ENCODE measurements at places on chromosomes 6 and 20.

DNA sequence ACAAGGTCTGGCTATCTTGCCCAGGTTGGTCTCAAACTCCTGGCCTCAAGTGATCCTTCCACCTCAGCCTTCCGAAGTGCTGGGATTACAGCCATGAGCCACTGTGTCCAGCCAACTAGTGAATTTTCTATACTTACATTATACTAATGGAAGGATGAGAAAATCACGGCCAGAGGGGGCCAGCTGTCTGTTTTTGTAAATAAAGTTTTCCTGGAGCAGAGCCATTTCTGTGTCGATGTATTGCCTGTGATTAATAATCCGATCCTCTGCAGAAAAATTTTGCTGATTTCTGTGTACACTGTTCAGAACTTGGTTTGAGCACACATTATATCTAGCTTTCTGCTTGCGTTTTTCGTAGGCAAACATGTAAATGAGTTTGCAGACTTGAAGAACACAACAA is 28.8 kb downstream of the PTPRT start:
- DNase-seq = no peak

- DNase-seq = no peak
Measured at GRCh38 chr6:169933839-169934698, 182.6 kb downstream of the ERMARD start.

DNA sequence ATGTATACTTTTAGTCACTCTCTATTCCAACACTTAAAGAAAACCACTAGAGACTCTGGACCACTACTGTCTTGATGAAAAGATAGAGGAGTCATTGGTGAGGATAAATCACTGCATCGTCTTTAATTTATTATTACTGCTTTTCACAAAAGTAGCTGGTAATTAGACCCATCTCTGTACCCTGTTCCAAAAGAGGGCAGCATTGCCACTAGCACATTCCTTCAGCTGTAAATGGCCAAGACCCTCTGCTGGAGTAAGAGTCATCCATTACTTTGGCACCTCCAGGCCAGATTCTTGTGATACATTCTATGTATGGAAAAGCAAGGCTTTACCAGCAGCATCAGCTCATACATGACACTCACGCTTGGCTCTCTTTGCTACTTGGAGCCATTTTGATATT is 49.5 kb upstream of the PREP start:
- no peak for DNase-seq

GRCh38 chr6:106685833-106686232 is 56.5 kb downstream of the QRSL1 start:
- DNase-seq = no peak

DNA sequence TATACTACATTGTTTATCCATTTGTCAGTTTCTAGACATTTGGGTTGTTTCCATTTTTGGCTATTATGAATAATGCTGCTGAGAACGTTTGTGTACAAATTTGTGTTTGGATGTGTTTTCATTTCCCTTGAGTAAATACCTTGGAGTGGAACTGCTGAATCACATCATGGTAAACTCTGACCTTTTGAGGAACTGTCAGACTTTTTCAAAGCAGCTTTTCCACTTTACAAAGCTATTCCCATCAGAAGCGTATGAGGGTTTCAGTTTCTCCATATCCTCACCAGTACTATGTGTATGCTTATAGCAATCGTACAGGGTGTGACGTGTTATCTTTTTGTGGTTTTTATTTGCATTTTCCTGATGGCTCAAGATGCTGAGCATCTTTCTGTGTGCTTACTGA is 103.7 kb downstream of the MYO6 start:
- DNase-seq = peak; percentile 83

- peak; percentile 98 for DNase-seq
Measured at GRCh38 chr20:33789109-33789857, 21.9 kb upstream of the CHMP4B start.

GRCh38 chr20:623704-624103 is 13.6 kb upstream of the TCF15 start:
- no peak for DNase-seq

- no peak for DNase-seq
Measured at GRCh38 chr6:26104457-26105108, 17.4 kb downstream of the HFE start.

GRCh38 chr6:2990248-2990931 is 9.3 kb upstream of the NQO2 start:
- DNase-seq = peak; percentile 37

DNA sequence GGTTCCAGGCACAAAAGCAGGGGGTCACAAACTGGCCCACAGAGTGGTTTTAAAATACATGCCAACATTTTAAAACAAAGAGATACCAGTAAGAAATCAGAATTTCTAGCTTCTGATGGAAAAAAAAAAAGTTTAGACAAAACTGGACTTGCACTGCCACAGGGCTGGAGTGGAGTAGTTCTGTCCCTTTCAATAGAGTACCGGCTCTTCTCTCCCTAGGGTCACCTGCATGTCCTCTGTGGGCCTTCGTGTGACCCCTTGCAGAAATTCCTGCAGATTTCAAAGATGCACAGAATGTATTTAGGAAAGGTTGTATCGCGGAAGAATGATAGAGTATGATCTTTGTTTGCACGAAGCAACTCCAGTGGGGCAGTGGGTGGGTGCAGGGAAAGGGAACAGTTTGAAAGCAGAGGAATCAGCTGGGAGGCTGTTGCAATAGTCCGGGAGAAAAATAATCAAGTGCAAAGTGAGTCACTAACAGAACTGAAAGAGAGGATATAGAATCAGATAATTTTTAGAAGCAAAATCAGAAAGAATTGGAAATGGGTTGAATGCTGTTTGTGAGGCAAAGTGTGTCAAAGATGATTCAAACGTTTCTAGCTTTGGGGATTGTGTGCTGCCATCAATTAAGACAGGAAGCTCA is 97.3 kb upstream of the STXBP5 start:
- peak; percentile 82 for DNase-seq

GRCh38 chr6:4128748-4129147 is 6.6 kb downstream of the ECI2 start:
- DNase-seq = peak; percentile 78

DNA sequence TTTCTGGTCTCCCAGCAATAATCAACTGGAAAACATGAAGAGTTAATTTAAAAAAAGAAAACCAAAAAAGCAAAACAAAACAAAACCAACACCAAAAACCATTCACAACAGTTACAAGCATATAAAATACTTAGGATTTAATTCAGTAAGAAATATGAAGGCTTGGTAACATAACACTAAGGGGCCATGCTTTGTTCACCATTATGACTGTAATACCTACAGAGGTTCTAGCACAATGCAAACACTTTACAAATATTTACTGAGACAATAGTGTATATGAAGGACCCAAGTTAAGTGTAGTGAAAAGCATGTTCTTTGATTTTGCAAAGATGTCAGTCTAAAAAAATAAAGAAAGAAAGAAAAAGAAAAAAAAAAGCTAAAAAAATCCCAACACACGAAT is 109.8 kb upstream of the EMILIN3 start:
- no peak for DNase-seq

DNA sequence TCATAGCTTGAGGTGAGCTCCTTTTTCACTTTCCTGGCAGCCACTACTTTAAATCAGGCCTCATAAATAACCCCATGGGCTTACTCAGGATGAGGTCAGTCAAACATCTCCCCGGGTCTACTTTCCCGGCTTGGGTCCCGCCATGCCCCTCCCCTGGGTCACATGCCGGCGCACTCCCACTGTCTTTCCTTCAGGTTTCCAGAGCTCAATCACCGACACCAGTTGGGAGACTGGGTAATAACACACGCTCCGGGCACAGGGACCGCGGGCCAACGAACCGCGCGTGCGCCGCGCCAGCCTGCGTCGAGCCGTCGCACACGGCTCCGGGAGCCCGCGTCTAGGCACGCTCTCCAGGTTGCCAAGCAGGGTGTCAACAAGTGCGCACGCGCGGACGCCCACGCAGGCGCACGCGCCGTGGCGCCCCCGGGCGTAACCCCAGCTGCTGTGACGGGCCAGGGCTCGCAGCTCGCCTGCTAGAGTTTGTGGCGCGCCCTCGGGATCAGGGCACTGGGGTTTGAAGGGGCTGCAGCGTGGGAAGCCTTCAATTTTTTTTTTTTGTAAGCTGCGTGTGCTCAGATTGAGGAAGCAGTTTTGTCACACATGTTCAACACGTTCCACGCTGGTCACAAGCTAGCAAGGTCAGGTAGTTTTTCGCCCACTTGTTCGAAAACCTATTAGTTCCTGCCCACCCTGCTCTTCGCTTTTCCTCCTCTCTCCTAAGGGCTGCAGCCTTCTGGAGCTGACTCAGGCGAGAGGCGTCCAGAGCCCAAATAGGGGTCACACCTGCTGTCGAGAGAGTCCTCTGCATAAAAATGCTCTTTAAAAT is 31.8 kb downstream of the TFAP2B start:
- peak; percentile 75 for DNase-seq

DNA sequence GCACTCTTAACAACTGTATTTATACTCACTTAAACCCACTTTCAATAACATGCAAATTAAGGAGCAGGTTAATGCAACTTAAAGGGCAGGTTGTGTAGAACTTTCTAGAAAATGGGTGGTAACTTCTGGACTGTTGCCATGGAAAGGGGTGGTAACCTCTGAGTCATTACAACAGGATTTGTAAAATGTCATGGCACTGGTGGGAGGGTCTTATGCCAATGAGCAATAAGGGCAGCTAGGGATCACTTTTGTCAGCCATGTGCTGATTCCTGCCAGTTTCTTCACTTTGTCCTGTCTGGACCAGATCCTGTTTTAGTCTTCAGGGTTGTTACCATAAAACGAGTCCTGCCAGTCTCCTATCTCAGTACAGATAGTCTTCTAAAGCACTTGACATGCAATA is 560.5 kb upstream of the PTCHD4 start:
- DNase-seq = no peak

- DNase-seq = no peak
Measured at GRCh38 chr20:63033794-63034709, 27.3 kb upstream of the BHLHE23 start.

GRCh38 chr6:157230910-157231309 is 92.4 kb downstream of the TMEM242 start:
- no peak for DNase-seq

- no peak for DNase-seq
Measured at GRCh38 chr20:640674-641515, 12.1 kb downstream of the SRXN1 start.

DNA sequence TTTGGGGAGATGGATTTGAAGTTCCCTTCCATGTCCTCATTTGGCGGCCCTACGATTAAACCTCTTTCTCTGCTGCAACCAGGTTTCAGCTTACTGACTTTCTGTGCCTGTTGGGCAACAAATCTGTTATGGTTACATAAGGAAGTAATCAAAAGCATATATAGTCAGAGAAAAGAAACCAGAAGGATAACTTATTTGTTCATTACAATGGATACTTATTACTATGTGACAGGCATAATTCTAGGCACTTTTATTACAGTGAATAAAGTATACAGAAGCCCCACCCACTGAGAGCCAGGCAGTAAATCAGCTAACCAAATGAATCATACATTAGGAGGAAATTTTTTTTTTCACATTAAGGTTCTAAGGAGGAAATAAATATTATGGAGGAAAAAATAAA is 9.6 kb upstream of the TRIM31 start:
- DNase-seq = no peak

DNA sequence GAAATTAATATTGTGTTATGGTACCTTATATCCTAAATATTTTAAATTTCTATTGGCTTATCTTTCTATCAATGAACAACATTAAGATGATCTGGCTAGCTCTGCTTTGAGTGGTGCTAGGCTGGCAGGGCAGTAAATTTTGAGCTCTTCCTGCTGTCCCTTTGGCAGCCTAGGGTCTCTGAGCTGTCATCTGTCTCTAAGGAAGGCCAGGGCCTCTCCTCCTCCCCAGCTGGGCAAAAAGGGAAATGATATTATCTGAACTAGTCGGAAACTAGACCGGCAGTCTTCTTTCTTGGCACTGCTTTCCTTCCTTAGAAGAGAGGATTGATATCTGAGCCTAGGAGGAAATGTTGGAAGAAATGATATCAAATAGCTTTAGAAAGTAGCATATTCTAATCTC is 176.7 kb upstream of the BTBD3 start:
- DNase-seq = no peak

DNA sequence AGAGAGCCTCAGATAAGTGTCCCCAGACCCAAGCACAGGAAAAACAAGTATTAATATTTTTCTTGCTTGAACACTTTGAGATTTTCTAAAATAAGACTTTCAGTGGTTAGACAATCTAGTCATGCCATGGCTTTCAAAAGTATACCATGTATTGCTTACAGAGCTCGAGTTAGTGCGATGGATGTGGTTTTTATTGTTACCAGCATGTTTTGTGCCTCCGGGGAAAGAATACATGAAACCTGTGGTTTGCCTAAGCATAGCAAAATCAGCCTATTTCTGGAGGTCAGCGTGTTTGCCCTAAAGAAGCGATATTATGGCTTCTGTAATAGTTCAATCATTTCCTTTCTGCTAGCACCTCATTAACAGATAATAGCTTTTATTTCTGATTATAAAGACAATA is 21.6 kb downstream of the RIN2 start:
- no peak for DNase-seq

DNA sequence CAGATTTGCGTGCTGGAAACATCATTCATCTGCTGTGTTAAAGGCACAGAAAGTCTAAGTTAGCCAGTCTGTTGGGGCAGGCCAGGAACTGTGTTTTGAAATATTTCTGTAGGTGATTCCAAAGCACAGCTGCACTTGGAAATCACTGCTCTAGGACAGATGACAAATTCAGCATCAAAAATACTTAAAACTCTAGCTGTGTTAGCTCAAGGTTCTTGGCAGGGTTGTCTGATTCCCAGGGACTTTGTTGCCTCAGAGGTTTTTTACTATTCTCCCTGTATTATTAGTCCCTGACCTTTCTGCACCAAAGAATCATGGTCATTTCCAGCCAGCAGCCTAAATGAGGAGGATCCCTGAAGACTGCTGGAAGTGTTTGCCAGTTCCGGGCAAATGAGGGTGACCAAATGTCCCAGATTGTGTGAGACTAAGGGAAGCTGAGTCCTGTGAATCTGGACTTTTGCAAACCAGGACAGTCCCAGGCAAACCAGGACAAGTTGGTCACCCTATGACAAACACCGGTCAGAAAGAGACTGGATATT is 84.3 kb upstream of the TMEM30A start:
- no peak for DNase-seq

DNA sequence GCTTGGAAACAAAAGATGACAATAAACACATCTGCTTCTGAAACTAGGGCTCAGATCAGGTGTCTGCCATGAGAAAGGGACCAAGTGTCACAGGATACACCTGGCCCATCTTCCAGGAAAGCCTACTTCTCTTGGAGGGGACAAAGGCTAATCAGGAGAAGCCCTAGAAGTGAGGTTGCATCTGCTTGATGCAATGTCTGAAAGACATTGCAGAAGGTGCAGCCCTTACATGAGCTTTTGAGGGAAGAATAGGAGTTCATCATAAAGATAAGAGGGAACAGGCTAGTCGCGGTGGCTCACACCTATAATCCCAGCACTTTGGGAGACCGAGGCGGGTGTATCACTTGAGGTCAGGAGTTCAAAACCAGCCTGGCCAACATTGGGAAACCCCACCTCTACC is 2.5 kb upstream of the BTN1A1 start:
- DNase-seq = no peak

- peak; percentile 67 for DNase-seq
Measured at GRCh38 chr20:49888212-49889000, 26.9 kb downstream of the SPATA2 start.

DNA sequence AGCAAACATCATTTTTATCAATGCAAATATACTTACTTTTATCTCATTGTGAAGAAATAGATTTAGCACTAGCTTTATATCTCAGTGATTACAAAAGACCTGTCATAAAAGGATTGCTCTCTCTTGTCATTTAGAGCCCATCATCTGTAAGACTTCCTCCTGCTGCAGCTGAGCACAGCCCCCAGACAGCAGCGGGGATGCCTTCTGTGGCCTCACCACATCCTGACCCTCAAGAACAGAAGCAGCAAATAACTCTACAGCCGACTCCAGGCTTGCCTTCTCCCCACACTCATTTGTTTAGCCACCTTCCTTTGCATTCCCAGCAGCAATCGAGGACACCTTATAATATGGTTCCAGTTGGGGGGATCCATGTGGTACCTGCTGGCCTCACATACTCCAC is 127.0 kb upstream of the EDN1 start:
- peak; percentile 44 for DNase-seq

All from iris pigment epithelial cell (primary cell).